Ascending aorta (tissue), 2 donors: ENCODE measurements at places on chromosomes 1 and 21.

GRCh38 chr1:62841587-62842169 lies 57.7 kb downstream of the ATG4C start:
- no peak for DNase-seq

GRCh38 chr1:77900687-77901293 lies 12.4 kb downstream of the NEXN start:
- DNase-seq, result no peak

DNA sequence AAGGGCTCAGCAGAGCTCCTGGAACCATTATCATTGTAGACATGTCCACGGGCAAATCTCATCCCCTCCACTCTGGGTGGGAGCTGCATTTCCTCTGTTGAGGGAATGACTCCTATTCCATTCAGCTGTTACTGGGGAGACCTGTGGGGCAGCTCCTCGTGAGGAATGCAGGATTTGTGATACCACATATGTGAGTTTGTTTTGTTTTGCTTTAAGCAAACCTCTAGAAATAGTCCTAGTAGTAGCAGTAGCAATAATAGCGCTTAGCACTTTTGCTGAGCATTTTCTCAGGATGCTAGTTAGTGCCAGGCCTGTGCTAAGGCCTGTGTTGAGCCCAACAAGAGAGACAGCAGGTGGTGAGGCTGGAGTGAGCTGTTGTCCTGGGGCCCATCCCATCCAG lies 10.8 kb downstream of the OLIG1 start:
- no peak for DNase-seq

GRCh38 chr1:171426645-171427044 lies 58.7 kb upstream of the PRRC2C start:
- no peak for DNase-seq

GRCh38 chr1:94803517-94804441 lies 16.4 kb upstream of the SLC44A3 start:
- DNase-seq, result no peak

DNA sequence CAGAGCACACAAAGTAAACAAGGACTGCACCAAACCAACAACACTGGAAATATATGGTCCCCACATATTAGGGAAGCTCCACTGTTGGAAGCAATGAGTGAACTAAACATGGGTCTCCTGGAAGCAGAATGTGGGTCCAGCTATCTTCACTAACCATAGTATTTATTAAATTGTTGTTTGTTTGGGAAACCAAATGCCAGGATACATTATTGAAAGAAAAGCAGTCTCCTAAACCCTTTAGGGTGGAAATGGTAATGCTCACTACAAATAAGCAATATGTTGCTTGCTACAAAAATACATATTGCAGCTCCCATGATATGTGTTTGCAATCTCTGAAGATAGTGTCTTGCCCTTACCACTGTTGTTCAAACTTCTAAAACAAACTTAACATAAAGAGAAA lies 2.2 kb downstream of the NEGR1 start:
- DNase-seq, result no peak

GRCh38 chr1:214005708-214006107 lies 17.9 kb downstream of the PROX1 start:
- DNase-seq, result no peak

DNA sequence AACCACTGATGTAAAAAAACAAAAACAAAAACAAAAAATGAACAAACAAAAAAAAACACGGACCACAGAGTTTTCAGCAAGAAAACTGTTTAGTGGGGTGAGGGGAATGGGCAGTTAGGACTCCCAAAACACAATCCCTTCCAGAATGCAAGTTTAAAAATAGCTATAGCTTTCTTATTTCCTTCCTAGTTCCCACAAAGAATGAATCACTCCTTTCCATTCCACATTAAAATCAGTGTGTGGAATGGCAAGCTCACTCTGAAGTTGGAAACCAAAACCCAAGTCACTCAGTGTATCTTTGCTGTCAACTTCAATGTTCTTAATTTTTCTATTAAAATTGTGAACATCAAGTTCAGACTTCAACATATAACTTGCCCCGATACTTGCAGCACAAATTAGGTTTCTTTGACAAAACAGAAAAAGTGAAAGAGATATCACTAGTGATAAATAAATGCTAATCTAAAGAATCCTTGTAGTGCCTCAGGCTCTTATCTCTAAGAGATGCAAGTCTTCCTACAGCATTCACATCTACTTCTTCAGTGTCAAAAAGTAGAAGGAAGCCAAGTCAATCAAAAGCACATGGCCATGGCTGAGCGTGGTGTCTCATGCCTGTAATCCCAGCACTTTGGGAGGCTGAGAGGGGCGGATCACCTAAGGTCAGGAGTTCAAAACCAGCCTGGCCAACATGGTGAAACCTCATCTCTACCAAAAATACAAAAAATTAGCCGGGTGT lies 45.5 kb downstream of the TOR3A start:
- no peak for DNase-seq

DNA sequence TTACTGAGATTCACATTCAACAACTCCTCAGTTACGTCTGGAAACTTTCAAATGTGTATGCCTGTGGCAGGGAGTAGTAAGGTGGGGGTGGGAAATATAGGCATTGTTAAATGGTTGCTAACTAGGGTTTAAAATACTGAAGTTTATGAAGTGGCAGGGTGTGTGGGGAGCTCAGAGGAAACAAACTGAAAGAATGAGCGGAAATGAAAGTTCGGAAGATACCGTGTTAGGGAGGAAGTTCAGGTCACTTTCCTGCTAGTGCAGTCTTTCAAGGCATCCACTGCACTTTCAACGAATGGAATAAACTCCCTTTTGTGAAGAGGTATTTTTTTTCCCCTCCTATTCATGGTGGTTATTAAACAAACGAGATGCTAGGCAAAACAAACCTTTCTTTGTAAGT lies 19.7 kb downstream of the SYNJ1 start:
- DNase-seq, result no peak

GRCh38 chr21:26043891-26044290 lies 126.7 kb downstream of the APP start:
- no peak for DNase-seq
